ENCODE measurements at places on chromosomes 7 and 10.
A peak's percentile ranks its signal among the peaks of the same experiment; 100 is the strongest.

GRCh38 chr7:115356139-115356746, 434.3 kb downstream of the MDFIC start:
- peak; percentile 27 for DNase-seq

DNA sequence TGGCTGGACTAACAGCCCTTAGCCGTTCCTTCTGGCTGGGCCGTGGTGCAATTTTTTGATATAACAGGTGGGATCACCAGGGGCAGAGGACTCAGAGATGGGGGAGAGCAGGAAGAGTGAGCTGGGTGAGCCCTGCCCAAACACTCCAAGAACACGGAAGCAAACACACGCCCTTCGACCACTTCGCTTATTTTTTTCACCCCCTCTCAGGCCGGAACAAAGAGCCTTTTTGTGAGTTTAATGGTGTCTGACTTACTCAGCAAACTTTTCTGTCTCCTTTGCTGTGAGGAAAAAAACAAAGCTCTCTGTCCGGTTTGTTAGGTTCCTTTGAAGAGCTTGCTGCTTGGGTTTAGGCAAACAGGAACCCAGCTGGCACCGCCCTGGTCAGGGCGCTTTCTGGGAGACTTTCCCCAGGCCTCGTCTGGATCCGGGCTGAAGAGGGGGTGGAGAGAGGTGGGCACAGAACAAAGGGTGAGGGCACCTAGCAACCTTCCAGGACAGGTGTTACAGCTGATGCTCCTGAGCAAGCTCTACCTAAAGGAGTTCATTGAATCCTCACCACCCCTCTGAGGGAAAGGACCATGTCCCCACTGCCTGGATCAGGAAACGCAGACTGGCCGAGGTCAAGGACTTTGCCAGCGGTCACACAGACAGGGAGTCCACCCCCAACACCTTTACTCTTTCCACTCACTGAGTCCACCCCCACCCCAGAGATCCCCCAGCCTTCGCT, 23.3 kb downstream of the CALML3 start:
- peak; percentile 46 for DNase-seq

- no peak for DNase-seq
These were observed 116.7 kb upstream of the TMEM106B start for GRCh38 chr7:12094365-12094921.

DNA sequence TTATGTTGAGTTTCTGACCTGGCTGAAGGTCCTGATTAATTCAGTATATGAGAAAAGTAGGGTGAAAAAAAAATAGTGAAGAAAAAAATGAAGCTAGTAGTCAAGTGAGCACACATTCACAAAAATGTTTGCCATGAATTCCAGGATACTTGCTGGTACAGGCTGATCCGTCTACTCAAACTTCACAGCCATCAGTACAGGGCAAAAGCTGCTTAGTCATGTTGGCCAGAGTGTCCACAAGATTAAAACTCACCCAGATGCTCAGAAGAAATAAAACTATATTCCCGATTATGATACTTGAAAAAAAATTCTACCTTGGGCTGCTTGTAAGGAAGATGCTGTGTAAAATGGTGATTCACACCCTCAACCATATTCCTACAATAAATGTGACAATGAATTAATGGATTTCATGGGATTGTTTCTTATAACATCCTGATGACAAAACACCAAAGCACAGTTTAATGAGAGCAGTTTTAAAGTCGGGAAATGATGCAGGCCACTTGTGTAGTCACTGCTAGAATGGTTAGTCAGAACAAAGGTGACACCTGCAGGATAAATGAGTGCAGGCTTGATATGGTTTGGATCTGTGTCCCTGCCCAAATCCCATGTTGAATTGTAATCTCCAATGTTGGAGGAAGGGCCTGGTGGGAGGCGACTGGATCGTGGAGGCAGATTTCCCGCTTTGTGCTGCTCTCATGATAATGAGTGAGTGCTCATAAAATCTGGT, 49.2 kb upstream of the ANKRD1 start:
- no peak for DNase-seq

GRCh38 chr7:2120251-2120660, 112.5 kb downstream of the MAD1L1 start:
- no peak for DNase-seq

- no peak for DNase-seq
These were observed 111.7 kb downstream of the UNCX start for GRCh38 chr7:1344421-1344820.

DNA sequence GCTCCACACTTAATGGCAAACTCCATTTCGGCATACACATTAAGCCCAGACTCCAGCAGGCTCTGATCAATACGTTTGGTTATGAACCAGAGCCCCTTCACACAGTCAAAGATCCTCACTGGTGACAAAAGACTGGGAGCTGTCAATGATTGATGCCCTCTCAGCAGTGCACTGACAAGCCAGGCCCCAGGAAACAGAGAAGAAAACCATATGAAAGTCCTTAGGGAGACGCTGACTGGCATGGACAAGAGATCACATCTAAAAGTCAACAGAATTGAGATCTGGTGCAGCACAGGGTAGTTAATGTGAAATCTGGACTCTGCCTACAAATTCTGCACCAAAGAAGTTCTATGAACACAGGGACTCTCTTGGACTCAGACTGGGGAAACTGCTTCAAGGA, 600.9 kb upstream of the NRP1 start:
- no peak for DNase-seq

DNA sequence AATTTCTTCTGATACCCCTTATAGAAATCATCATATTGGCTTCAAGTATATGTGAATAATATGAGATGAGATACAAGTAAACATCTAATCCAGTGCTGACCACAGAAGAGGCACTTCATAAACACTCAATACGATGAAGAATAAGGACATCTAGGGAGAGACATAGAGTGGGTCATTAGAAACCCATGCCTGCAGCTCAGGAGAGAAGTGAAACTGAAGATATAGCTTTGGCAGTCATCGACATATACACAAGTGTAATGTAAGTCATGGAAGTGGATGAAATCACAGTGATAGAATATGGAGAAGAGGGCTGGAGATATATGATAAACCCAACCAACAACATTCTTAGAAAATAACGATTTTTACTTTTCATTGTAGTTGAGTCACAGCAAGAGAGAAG, 665.0 kb downstream of the PARD3 start:
- DNase-seq, result no peak

DNA sequence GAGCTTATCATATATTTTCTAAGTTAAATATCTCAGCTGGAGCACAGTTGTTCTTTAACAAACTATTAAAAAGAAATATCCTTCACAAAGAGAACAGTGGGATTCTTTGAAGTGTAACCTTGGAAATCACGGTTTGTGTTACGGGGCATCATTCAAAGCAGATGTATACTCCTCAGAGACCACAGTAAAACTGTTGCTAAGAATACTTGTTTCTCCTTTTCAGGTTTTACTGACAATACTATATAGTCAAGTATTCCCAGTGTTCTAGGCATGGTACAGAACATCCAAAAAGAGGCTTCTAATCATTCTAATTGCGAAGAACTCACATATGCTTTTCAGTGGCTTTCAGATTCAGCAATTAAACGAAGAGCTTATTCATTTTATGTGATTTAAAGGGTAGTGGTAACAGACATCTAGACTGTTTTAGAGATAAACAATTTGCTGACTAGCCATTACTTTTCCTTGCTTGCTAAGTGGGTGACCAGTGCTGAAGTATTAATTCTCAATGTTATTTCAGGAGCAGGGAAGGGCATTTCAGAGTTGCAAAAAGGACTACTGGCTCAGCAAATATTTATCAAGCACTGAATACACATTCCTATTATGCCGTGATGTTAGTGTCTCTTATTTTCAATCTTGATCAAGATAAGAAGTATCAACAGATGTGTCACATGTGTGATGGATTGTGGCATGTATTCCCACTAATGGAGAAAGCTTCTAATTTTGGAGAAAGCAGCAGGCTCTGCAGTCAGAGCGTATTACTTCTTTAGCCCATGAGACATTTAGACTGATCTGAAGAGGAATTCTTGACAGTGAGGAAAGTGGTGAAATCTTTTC, 236.8 kb downstream of the RNLS start:
- DNase-seq, result no peak

DNA sequence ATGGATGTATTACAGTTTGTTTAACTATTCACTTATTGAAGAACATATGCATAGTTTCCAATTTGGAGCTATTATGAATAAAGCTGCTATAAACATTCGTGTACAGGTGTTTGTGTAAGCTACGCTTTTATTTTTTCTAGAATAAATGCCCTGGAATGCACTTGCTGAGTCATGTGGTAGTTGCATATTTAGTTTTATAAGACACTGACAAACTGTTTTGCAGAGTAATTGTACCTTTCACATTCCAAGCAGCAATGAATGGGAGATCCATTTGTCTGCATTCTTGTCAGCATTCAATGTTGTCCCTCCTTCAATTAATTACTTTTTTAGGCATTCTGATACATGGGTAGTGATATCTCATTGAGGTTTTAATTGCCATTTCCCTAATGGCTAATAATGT, 373.6 kb upstream of the GHITM start:
- DNase-seq, result no peak

DNA sequence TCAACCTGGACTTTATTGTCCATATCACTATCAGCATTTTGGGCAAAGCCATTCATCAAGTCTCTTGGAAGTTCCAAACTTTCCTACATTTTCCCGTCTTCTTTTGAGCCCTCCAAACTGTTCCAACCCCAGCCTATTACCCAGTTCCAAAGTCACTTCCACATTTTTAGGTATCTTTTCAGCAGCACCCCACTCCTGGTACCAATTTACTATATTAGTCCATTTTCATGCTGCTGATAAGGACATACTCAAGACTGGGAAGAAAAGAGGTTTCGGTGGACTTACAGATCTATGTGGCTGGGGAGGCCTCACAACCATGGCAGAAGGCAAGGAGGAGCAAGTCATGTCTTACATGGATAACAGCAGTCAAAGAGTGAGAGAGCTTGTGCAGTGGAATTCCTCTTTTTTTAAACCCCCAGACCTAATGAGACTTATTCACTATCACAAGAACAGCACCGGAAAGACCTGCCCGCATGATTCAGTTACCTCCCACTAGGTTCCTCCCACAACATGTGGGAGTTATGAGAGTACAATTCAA, 50.2 kb downstream of the NRF1 start:
- DNase-seq, result no peak

DNA sequence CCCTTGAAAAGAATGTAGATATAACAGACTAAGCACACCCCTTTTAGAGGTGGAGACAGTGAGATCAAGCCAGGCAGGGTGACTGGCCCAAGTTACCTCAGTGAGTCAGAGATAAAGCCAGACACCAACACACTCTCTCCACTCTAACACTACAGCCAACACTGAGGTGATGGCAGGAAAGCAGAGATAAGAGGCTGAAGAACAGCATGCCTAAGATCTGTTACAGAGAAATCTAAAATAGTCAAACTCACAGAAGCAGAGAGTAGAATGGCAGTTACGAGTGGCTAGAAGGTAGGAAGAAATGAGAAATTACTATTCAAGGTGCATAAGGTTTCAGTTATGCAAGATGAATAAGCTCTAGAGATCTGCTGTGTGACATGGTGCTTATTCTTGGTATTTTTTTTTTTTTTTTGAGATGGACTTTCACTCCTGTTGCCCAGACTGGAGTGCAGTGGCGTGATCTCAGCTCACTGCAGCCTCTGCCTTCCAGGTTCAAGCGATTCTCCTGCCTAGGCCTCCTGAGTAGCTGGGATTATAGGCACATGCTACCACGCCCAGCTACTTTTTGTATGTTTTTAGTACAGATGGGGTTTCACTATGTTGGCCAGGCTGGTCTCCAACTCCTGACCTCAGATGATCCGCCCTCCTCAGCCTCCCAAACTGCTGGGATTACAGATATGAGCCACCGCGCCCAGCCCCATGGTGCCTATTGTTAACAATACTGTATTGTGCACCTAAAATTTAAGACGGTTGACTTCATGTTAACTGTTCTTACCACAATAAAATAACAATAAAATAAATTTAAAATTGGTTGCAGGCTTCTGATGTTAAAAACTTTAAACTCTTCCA, 28.7 kb downstream of the ICA1 start:
- DNase-seq, result no peak

DNA sequence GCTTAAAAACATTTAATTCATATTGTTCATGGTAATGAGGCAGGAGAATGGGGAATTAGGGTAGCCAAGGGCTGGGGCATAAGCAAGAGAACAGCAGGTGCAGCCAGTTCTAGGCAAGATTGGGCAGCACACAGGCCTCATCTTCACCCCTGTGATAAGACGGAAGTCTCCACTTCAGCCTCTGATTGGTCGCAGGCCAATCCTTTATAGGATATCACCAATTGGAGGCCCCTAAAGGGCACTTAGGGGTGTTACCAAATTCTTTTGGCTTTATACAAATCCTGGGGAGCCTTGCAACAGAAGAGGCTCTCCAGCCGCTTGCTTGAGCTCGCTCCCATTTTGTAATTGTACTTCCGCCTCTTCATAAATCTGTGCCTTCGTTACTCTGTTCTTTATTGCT, 231.1 kb downstream of the REEP3 start:
- DNase-seq, result no peak

GRCh38 chr10:61410353-61411070, 42.7 kb downstream of the TMEM26 start:
- no peak for DNase-seq

- DNase-seq, result no peak
These were observed 46.5 kb downstream of the LGI1 start for GRCh38 chr10:93804200-93804599.

GRCh38 chr10:70619271-70620019, 16.9 kb upstream of the PRF1 start:
- DNase-seq, result no peak

GRCh38 chr10:18713077-18713476, 53.8 kb downstream of the ARL5B start:
- DNase-seq, result no peak

GRCh38 chr10:15859906-15860691, at the start of gene MINDY3:
Gene MINDY3 (minus strand): TSS chr10:15860507. CDS start chr10:15860299, 208 bp downstream.
- DNase-seq, result peak; percentile 94
